ENCODE measurements at places on chromosomes 1 and 21.

DNA sequence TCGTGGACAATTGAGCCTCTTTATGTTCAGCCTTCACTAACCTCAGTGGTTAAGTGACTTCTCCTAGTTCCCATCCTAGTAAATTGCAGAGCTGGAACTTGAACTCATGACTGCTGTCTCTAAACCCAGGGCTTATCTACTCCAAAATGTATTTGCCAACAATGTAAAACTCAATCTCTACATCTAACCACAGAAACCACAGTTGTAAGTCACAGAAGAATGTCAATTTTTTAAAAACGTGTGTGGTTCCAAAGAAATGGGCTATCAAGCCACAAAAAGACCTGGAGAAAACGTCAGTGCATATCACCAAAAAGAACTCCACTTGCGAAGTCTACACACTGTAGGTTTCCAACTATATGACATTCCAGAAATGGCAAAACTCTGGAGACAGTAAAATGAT is 172.6 kb upstream of the HMCN1 start:
- peak; percentile 10 for DNase-seq

GRCh38 chr1:99580451-99580850 is 65.5 kb upstream of the PALMD start:
- DNase-seq, result no peak

- no peak for DNase-seq
Measured at GRCh38 chr21:41071258-41072171, 96.4 kb upstream of the BACE2 start.

DNA sequence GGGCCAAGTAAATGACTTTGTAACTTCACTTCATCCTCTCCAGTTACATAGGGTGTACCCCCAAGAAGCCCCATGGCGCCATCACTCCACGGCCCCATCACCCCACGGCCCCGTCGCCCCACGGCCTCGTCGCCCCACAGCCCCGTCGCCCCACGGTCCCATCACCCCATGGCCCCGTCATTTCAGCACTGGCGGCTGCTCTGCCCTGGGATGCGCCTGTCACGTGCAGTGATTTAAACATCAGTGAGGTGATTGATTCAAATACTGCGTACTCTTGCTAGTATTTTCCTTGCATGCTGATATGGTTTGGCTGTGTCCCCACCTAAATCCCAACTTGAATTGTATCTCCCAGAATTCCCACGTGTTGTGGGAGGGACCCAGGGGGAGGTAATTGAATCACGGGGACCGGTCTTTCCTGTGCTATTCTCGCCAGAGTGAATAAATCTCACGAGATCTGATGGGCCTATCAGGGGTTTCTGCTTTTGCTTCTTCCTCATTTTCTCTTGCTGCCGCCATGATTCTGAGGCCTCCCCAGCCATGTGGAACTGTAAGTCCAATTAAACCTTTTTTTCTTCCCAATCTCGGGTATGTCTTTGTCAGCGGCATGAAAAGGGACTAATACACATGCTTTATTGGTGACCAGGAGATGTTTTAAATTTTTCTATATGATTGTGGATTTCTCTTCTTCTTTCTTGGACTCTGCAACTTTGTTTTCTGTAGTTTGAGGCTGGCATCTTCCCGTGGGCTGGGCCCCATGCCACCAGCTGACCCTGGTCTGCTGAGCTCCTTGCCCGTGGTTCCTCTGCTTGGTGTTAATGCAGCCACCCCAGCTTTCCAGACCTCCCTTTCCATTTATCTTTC is 50.1 kb upstream of the PCBP3 start:
- DNase-seq, result no peak

DNA sequence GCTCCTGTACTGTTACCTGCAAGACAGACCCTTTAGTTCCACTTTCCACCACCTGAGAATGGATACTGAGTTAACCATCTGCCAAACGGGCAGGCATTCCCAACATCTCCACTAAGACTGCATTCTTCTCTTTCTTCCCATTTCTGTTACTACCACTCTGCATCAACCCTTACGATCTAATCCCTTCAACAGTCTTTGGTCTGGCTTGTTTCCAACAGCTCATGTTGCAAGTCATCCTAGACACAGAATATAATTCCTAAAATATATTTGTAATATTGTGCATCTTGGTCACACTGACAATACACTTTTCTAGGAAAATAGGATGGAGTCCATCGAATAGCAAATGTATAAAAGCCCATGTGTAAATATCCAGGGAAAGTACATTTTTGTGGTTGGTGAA is 166.7 kb downstream of the SIPA1L2 start:
- no peak for DNase-seq
